ENCODE measurements at places on chromosomes 12 and 14.

- no peak for DNase-seq
Measured at GRCh38 chr12:121793440-121793837, at the start of gene RHOF. TSS of gene RHOF (minus strand) at chr12:121793688. CDS start at chr12:121793633, 55 bp downstream.

DNA sequence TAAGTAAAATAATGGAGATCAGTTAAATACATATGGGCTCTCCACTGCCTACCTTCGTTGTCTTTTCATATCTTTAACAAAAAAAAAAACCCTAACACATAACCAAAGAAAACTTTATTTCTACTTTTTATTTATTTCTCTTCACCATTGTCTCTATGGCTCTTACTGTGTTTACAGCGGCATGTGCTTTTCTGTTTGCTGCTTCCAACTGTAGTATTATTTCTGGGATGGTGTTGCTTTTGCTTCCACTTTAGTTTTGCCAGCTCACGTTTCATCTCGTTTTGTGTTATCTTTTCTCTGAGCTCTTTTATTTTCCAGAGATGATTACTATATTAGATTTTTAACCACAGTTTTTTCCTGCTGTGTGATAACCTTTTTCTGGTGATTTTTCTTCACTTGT, 46.1 kb downstream of the KTN1 start:
- DNase-seq: no peak

GRCh38 chr14:68634332-68634731, 158.5 kb downstream of the ZFP36L1 start:
- no peak for DNase-seq

DNA sequence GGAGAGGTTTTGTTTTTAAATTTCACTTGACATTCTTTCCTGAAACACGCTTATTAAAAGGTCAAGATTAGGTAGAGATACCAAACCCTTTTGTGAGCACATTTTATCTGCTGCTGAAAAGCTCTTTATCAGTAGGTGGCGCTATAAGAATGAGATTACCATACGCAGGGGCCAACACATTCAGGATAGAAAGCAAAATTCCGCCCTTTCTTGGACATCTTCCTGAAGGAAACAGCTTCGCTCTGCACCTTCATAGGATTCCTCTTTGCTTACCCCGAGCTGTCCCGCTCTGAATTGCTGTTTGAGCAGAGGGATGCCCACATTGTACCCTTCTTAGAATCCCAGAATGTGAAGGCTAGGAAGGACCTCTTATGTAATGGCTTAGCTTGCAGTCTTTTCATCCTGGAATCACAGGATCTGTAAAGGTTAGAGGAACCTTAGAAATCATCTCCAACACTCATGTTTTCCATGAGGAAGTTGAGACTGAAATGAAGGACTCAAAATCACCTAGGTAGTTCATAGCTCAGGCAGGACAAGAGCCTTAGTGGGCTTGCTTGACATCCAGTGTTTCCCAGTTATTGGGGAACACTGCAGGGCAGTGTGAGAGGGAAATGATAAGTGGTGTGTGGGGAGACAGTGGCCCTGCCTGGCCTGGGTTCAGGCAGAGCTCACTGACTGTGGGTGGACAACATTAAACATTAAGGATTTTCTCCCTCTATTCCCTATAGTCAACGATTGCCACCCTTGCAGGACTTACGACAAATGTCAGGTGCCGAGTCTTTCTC, 38.7 kb upstream of the CRY1 start:
- DNase-seq: no peak

DNA sequence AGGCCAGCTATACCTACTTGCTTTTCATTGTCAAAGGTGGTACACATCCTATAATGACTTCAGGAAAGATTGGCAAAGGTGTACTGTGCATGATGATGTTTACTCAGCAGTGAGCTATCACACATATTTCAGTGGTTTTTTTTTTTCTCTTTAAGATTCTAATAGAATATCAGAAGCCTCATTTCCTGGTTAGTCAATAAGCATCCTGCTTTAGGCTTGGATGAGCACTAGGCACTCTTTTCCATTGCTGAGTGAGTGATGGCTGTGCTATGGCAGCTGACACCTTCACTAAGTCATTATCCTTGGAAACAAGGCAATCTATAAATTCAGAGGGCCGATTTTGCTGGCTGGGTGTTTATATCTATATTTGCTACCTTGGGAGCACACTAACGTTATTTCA, 161.1 kb upstream of the RASSF8 start:
- DNase-seq: no peak

DNA sequence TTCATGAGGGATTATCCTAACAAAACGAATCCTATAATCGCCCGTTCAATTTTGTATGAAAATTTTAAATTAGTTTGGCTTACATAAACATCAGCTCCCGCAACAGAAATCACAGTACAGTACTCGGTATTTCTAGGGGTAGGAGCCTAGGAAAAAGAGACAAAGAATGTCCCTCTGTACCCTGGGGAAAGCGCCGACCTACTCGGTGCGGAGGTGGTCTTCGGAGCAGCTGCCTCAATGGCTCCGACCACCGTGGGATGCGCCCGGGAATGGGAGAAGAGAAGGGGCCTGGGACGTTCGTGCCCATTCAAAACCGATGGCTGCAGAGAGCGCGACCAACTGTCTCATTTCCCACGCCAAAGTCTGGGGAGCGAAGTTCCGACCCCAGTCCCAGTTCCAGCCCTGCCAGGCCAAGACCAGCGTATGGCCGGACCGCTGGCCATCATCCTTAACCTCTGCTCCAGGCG, 618 bp downstream of the GNPNAT1 start:
- DNase-seq: no peak

DNA sequence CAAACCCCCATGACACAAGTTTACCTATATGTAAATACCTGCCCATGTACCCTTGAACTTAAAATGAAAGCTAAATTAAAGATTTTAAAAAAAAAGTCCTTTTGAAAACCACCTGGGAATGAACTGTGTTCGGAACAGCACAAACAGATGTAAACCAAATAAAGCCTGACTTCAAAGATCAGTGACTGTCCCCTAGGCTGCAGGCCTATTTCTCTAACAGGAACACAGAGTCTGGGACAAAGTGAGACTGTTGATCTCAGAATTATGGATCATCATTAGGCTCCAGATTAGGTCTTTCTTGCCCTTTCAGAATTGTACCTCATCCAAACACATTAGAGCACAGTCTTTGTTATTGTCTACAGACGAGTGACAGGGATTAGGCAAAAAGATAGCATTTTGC, 54.6 kb downstream of the PAH start:
- DNase-seq: no peak

DNA sequence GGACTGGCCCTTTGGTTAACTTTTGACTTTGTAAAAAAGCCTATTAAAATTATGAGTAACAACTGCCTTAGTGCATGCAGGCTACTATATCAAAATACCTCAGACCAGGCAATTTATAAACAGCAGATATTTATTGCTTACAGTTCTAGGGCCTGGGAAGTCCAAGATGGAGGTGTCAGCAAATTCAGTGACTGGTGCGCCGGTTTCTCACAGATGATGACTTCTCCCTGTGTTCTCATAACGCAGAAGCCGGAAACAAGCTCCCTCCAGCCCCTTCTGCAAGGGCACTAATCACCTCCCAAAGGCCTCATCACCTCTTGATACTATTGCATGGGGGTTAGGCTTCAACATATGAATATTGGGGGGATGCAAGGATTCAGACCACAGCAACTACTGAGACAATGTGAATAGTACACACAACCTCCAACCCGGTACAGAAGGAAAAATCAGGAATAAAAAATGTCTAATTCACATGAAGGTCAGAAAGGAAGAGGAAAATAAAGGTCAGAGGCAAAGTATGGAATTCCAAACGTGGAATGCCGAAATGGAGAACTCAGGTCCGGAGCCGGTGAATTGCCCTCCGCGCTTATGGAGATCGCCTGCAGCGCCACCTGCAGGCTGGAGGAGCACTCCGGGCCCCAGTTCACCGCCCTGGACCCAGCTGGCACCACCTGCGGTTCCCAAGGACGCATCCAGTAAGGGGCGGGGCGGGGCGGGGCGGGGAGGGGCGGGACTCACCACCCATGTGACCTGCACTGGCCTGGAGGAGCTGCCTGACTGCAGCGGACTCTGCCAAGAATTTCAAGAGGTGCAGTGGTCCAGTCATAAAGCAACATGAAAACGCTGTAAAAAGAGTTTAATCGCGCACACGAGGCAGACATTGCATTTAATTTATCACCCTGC, 203.4 kb downstream of the KIF26A start:
- no peak for DNase-seq

GRCh38 chr14:92241966-92242595, 80.9 kb upstream of the SLC24A4 start:
- DNase-seq: no peak

DNA sequence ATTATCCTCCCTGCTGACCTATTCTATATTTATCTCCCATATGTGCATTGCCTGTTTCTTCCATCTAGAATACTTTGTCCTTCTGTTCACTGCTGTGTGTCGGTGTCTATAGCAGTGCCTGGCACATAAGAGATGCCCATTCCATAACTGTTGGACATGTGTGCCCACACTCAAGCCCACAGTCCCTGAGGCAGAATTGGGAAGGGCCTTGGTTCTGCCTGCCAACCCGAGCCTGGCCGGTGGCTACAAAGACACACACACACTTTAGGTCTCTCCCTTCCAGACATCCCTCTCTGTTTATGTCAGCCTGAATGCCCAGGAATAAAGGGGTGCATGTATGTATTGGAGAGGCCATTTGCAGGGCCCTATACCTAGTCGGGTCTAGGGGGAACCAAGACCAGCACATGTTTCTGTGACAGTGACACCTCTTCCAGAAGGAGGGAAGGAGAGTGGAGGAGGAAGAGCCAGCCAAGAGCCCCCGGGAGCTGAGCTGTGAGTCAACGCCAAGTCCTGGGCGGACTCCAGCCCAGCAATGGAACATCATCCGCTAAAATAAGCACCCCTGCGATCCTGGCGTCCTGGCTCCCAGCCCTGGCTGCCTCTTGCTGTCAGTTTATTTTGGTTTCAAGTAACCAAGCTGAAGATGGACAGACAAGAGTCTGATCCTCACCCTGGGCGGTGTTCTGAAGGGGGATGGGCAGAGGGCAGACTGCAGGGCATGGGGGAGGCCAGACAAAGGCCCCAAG, 4.3 kb upstream of the ASB2 start:
- no peak for DNase-seq

GRCh38 chr12:132540436-132540835, 50.5 kb downstream of the FBRSL1 start:
- DNase-seq: no peak

DNA sequence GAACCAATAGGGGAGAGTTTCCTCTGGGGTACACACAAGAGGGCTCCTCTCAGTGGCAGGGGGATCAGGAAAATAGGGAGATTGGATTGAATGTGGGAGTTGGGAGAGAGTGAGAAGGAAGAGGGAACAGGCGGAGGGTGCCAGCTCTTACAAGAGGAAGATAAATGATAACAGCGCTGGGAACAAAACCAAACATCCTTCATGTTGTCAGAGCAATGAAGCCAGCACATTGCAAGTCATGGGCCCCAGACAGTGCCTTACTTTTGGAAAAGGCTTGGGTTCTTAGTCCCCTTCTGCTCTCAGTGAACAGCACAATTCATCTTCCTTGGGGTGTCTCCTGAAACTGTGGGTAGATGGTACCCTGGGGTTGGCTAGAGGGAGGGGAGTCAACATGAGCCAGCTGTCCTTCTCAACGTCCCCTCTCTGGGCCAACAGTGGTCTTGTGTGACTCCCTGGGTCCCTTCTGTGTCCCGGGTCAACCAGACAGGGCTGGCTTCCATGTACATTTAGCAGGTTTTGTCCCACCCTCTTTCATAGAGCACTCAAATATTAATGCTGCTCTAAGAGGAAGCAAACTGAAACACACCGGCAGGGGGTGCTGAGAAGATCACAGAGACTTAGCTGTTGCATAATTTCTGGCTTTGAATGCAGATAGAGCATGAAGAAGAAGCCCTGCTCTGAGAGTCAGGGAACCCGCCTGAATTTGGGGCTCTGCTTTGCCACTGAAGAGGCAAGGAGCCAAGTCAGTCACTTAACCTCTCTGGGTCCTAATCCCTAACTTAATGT, 138.5 kb downstream of the ESRRB start:
- DNase-seq: no peak

- DNase-seq: no peak
Measured at GRCh38 chr14:24377126-24377525, 9.1 kb downstream of the NFATC4 start.

DNA sequence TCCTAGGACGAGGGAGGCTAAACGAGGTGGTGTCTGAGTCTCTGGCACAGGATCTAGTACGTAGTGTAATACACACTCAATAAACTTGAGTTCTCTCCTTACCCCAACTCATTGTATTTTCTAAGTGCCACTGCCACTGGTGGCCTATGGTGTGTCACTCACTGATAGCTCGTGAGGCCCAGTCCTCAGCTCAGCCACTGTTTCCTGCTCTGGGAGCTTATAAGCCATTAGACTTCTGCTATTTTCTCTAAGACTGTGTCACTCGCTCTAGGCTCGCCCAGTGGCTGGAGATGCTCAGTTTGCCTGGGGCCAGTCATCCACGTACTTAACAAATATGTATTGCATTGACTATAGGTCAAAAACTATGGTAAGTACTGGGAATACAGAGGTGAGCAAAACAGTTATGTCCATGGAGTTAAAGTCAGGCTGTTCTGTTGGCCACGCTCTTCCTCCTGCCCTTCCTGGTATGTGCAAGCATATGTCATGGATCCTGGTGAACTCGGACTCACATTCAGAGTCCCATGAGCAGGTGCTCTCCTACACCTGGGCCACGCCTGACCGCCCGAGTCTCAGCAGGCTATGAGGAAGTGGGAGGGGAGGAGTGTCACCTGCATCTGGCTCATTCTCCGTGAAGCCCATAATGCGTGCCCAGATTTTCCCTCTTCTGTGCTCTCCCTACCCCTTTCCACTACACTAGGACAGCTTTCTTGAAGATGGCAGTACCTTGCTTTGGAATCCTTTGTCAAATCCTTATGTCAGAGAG, 41.6 kb downstream of the DEGS2 start:
- DNase-seq: no peak

DNA sequence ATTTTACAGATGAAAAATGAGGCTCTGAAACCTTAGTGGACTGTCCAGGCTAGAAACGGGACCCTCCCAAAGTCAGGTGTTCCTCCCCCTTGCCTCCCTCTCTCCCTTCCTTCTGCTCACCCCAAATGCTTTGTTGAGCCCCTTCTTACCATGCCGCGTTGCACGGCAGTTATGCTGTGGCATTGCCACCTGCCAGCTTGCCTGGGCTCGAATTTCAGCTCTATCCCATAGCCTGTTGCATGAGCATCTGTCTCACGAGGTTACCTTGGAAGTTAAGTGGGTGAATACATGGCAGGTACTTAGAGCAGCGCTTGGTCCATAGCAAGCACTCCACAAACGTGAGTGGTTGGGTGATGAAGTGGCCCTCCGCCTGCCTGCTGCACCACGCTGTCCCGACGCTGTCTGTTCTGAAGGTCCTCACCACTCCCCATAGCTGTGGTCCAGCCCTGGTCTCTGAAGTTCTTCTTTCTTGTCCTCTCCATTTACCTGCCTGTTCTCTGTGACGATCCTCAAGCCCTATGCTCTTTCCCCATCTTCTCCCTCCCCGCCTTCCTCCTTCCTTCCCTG, 269.9 kb downstream of the CACNA1C start:
- DNase-seq: no peak

- DNase-seq: no peak
Measured at GRCh38 chr12:80627782-80628181, 79.7 kb upstream of the MYF6 start.

DNA sequence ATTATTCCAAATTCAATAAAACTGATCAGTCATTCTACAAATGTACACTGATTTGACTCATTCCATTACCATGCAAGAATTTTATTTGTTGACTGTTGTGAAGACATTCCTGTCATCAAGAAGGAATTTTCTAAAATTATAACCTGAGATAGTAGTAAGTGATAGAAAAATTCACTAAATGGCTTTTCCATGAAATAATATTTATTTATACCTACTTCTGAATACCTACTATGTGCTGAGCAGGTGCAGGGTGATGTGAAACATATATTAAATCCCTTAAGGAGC, 841.7 kb downstream of the NRXN3 start:
- DNase-seq: no peak
